ENCODE measurements at places on chromosomes 7 and 10. TPM values are rescaled to one million over a fixed set of nuclear protein-coding genes. Genes with fewer than 3 reads are reported as not detected.

The HABP2 gene
- total RNA-seq = not detected

The CABCOCO1 gene
- 2.5 TPM for total RNA-seq

The CPN1 gene
- not detected for total RNA-seq

The SPDYE2B gene
- total RNA-seq = not detected

The ENTPD1 gene
- 27.6 TPM for total RNA-seq

The OR9A2 gene
- not detected for total RNA-seq

The NUTM2E gene
- total RNA-seq = 0.33 TPM

The HOXA5 gene
- not detected for total RNA-seq

The R3HCC1L gene
- total RNA-seq = 34.1 TPM

The DNAJB12 gene
- 30.1 TPM for total RNA-seq

The NPC1L1 gene
- not detected for total RNA-seq

The PRTFDC1 gene
- total RNA-seq = 29.0 TPM

The SAMD8 gene
- 55.9 TPM for total RNA-seq

The CADPS2 gene
- total RNA-seq = 29.2 TPM

The CTAGE8 gene
- 1.0 TPM for total RNA-seq

The ACBD7 gene
- 9.8 TPM for total RNA-seq

The RSU1 gene
- total RNA-seq = 35.7 TPM

The HSPA12A gene
- total RNA-seq = 35.0 TPM

The GFRA1 gene
- total RNA-seq = 62.2 TPM

The CCDC172 gene
- not detected for total RNA-seq

The TMEM140 gene
- total RNA-seq = 4.1 TPM

The NODAL gene
- 1.3 TPM for total RNA-seq

The PIK3AP1 gene
- 5.4 TPM for total RNA-seq

The PHKG1 gene
- 4.7 TPM for total RNA-seq

The TLX1 gene
- total RNA-seq = not detected

The TMEM270 gene
- not detected for total RNA-seq

The FFAR4 gene
- total RNA-seq = not detected

The RASA4B gene
- total RNA-seq = 42.7 TPM

The BTBD16 gene
- 0.16 TPM for total RNA-seq

The NEUROG3 gene
- total RNA-seq = not detected

The CPSF4 gene
- 26.4 TPM for total RNA-seq

The NYAP1 gene
- 6.0 TPM for total RNA-seq

The ENKUR gene
- 1.7 TPM for total RNA-seq

The ITPRID1 gene
- total RNA-seq = 0.11 TPM

The SEMA3E gene
- total RNA-seq = 9.2 TPM

The ACTR3C gene
- 5.3 TPM for total RNA-seq

The NAT16 gene
- 0.82 TPM for total RNA-seq

The CTAGE15 gene
- 1.8 TPM for total RNA-seq

The TBXAS1 gene
- 5.9 TPM for total RNA-seq

The ADIRF gene
- total RNA-seq = 10.1 TPM

The HOXA6 gene
- not detected for total RNA-seq

The DYNC1I1 gene
- 31.7 TPM for total RNA-seq

The INA gene
- total RNA-seq = 102 TPM

The PHTF2 gene
- total RNA-seq = 39.7 TPM

The ZNF239 gene
- total RNA-seq = 11.5 TPM

The RNF32 gene
- 10.7 TPM for total RNA-seq

The TFPI2 gene
- total RNA-seq = 57.5 TPM

The GNAT3 gene
- total RNA-seq = not detected

The TET1 gene
- total RNA-seq = 55.9 TPM

The ZNF485 gene
- 6.7 TPM for total RNA-seq

The THSD7A gene
- 46.4 TPM for total RNA-seq

The MOSPD3 gene
- total RNA-seq = 10.0 TPM

The CCDC146 gene
- 27.0 TPM for total RNA-seq

The EVX1 gene
- total RNA-seq = not detected

The EEPD1 gene
- total RNA-seq = 21.3 TPM

The GTF2I gene
- total RNA-seq = 388 TPM

The BCAP29 gene
- 112 TPM for total RNA-seq

Data from camera-type eye (tissue), 1 donor.